Upper lobe of right lung (tissue), 1 donor: ENCODE measurements at places on chromosomes 6 and 20. TPM values are rescaled to one million over a fixed set of nuclear protein-coding genes. Genes with fewer than 3 reads are reported as not detected.

SIRPD gene
- 0.78 TPM for total RNA-seq

NFKBIL1 gene
- total RNA-seq, result 22.6 TPM

CAGE1 gene
- not detected for total RNA-seq

RIPPLY2 gene
- not detected for total RNA-seq

TMEM200A gene
- 5.9 TPM for total RNA-seq

PRSS35 gene
- 1.3 TPM for total RNA-seq

AKAP12 gene
- 40.8 TPM for total RNA-seq

PHACTR3 gene
- 18.2 TPM for total RNA-seq

OR2B6 gene
- not detected for total RNA-seq

ULBP3 gene
- 3.8 TPM for total RNA-seq

SLC35F1 gene
- 0.29 TPM for total RNA-seq

CALHM4 gene
- not detected for total RNA-seq

DNA sequence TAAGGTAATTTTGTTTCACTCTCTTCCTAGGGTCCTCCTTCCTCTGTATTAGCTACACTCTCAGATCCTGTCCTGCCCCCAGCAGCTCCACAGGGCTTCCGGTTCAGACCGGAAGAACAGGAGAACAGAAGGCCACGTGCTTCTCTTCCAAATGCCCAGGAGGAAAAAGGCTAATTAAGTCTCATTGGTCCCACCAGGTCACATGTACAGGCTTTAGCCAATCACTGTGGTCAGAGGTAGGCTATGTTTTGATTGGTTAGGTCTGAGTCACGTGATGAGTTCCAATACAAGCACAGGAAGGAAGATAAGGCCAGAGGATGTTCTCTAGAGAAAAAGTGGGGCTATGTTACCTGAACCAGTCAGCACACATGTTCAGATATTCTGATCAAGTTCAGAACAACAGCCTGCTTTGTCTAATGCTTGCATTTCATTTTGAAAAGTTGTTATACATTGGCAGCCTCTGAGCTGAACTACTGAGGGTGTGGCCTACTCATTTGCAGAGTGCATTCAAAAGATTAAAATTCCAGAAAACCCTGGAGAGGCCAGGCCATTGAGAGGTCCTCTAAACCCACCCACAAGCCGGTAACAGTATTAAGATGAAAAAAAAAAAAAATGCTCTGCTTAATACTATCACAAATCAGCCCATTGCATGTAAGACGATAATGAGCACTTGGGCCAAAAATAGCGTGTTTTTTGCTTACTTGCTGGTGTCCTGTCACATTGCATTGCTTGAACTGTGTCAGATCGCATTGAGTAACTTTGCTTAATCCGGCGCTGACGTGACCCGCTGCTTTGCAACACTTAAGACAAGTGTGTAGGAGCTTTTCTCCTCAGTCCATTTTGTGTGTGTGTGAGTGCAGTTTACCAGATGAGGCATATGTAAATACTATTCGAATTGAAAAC, 170.3 kb downstream of the TSHZ2 start:
- no peak for DNase-seq

GRCh38 chr20:35490736-35491181, 35.4 kb downstream of the CEP250 start:
- no peak for DNase-seq

DNA sequence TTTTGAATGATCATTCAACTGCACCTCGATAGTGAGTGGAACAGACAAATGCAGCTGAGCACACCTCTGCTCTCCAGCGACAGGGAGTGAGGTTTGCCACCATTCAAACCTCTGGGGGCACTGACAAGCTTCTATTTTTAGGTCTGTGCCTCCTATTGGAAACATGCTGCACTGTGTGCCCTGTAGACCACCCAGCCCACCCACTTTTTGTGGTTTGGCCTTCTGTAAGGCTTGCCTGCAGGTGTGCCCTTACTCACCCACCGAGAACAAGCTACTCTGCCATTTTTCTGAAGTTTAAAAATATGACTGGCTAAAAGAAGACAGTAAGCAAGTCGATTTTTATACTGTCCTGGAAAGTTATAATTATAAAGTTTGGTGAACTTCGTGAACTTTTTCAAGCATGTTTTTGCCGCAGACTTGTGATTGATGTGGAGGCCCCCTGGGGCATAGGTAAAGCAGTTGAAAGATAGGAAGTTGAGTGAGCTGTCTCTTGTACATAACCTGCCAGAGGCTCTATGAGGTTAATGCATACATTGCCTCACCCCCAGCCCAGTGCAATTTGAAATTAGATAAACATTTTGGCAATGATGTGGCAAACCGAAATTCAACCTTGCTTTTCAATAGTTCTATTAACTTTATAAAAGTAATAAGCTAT, 53.8 kb downstream of the ADGRG6 start:
- no peak for DNase-seq

- no peak for DNase-seq
Measured at GRCh38 chr6:32182555-32182981, 1.5 kb downstream of the AGER start.

DNA sequence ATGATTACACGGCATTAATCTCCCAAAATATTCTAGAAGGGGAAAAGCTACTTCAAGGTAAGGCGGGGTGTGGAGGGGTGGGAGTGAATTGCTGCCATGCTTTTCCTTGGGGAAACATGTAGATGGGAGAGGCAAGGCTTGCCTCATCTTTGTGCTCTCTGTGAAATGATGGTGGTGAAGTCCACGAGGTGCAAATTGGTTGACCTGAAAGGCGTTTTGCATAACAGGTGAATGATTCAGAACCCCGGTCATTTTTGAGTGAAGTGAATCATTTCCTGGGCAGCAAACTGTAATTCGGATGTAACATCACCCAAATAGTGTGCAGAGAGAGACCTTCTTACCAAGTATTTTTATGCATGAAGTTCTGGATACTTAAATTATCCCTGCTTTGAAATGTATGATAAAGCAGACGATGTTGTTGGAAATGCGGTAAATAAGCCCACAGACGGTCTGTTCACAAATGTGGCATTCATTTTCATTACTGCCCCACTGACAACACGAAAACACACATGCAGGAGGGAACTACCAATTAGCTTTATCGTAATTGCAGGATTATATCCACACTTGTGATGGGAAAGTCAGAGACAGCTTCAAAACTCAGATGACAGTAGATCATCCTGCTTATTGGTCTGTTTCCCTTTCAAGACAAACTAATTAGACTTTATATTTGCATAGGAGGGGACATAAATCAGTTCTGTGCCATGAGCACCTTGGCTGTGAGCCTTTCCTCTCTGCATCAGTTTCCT, 3.0 kb downstream of the CDH4 start:
- no peak for DNase-seq

DNA sequence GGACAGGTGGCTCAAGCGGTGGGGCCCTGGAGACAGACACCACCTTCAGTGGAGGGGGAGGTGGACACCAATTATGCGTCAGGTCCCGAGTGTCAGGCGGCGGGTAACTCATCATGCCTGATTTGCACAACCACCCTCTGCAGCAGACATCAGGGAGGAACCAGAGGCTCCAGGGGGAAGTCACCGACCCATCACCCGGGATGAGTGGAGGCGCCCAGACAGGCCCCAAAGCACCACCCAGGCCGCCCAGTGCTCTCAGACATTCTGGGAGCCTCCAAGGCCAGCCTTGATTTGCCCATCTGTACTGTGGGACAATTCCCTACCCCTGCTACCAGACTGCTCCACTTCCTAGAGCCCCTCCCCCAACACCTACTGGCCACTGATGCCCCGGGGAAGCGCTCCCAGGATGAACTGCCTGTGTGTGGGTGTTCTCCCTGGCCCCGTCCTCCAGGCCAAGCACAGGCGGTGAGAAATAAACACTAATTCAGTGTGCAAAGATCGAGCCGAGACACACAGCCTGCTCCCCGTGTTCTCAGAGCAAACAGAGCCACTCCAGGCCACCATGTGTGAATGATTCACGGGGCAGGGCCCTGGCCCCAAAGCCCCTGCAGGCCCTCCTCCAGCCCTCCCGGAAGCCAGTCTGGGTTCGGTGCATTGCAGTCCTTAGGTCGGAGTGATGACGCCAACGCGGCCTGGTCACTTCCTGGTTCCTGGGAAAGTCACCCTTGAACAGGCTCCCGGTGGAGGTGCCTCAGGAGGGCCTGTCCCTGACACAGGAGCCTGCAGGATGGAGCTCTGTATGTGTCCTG, 107.2 kb downstream of the ASXL1 start:
- peak; percentile 88 for DNase-seq

DNA sequence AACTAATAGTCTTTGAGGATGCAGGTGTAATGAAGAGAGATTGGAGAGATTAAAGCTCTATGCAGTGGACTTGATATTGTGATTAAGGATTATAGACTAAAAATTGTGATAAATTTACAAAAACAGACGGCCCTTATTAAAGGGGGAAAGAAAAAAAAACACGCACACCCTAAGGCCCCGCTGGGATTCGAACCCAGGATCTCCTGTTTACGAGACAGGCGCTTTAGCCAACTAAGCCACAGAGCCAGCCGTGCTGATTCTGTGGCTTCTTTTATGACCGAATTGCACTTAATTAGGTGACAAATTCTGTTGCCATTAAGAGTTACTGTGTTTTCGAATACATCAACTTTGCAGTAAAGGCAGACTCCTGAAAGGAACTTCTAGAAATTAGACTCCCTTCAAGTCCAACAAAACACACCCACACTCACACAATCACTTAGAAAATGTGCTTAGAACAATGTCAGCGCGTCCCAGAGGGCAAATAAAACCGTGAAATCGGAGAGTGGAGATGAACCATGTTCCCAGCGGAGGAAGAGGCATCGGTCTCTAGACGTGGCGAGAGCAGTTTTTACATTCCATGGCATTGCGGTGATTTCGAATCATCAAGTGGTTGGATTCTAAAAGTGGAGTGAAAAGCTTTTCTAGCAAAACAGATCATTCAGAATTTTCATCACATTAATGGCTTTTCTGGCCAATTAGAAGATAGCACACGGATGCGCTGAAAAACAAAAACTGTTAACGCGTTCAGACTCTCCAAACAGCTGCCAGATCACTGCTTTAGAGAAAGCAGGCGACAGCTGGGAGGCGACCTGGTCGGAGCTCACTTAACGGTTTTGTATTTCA, 122.6 kb downstream of the GPX5 start:
- no peak for DNase-seq

DNA sequence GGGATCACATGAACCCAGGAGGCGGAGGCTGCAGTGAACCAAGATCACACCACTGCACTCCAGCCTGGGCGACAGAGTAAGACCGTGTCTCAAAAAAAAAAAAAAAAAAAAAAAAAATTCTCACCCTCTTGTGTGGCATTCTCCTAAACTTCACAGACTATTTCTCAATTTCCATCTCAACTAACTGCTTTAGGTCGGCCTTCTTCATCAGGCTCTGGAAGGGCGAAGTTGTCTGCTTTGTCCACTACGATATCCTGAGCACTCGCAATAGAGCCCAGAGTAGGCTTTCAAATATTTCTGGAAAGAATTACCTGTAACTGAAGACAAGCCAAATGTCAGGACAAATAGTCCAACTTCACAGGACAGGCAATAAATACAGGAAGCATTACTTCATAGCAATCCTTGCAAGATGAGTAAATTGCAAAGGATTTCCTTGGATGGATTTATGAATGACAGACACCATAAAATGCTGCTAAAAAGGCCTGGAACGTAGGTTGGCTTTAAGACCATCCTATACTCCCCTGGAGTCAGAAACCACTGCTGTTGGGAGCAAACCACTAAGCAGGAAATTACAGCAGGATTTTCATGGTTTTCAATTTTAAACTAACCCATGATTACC, 116.3 kb upstream of the SLC2A12 start:
- no peak for DNase-seq

GRCh38 chr20:53319716-53320115, 273.9 kb downstream of the ZNF217 start:
- no peak for DNase-seq

- DNase-seq, result no peak
Measured at GRCh38 chr6:48919555-48919954, 543.5 kb downstream of the MMUT start.

DNA sequence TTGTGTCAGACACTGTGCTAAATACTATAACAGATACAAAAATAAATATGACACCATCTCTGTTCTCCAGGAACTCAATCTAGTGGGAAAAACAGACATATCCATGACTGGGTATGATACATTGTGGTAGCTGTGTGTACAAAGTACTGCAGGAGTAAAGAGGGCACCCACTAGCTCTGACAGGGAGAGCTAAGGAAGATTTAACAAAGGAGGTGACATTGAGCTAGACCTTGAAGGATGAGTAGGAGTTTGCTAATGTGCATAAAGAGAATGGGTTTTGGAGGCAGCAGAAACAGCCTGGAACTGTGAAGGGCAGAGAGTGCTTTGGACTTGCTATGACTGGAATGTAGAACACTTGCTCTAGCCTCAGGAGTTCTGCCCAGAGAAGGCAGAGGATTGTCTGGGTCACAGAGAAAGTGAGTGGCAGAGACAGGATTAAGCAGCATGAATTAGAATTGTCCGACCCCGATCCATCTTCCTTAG, 14.4 kb downstream of the MMP24 start:
- DNase-seq, result no peak

DNA sequence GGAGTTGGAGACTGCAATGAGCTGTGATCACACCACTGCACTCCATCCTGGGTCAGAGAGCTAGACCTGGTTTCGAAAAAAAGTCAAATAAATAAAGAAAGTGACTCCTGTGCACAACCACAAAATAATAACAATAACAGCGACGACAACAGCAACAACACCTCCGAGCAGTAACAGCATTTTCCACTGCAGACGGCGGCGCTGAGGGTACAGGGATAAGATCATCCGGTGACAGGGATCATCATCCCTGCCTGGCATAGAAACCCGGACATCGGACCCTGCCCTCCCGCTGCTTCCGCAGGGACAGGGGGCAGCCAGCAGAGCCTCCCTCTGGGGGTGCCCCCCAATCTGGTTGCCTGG, 11.5 kb downstream of the SRXN1 start:
- DNase-seq, result no peak

DNA sequence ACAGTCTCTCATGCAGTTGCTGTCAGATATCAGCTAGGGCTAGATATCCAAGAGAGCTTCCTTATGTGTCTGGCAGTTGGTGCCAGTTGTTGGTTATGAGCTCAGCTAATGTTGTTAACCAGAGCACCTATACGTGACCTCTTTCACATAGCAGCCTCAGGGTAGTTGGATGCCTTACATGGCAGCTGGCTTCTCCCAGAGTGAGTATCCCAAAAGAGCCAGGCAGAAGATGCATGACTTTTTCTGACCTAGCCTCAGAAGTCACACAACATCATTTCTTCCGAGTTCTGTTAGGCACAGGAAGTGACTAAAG, 175.7 kb downstream of the VEGFA start:
- DNase-seq, result no peak

- no peak for DNase-seq
Measured at GRCh38 chr20:44207126-44207723, 3.3 kb downstream of the OSER1 start.

DNA sequence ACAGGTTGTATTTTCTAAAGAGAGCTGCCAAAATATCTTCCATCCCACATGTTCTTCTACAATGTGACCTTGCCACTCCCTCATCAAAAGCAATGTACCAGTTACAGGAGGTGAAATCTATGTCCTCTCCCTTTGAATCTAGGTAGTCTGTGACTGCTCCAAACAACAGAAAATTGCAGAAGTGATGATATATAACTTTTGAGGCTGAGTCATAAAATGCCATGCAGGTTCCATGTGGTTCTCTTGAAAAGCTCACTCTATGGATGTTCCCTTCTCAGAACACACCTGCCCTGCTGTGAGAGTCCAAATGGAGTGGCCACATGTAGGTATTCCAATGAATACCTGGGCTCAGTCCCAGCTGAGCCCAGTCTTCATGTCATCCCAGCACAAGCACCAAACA, 16.9 kb upstream of the PHIP start:
- DNase-seq, result no peak
